ENCODE measurements at places on chromosomes 4 and X.

GRCh38 chrX:11212741-11213140, 80.5 kb upstream of the AMELX start:
- no peak for DNase-seq

DNA sequence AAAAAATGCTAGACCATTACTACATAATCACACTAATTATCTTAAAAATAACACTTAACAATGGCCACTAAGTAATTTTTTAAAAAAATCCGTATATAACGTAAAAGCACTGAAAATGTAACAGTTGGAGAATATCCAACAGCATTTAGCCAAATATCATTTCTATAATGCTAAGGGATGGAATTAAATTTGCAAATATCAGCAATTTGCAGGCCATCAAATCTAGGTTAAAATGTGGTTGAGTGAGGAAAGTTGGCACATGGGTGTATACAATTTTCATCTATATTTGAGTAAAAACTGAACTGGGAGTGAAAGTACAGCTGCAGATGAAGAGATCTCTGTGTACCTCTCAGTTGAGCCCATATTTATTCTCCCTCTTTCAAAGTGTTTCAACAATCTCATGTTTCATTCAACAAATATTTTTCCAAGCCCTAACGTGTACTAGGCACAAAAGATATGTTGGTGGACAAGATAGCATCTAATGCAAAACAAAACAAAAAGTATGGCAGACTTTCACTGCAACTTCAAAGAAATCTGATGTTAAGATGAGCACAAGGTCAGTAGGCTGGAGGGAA, 63.0 kb downstream of the MBNL3 start:
- no peak for DNase-seq

DNA sequence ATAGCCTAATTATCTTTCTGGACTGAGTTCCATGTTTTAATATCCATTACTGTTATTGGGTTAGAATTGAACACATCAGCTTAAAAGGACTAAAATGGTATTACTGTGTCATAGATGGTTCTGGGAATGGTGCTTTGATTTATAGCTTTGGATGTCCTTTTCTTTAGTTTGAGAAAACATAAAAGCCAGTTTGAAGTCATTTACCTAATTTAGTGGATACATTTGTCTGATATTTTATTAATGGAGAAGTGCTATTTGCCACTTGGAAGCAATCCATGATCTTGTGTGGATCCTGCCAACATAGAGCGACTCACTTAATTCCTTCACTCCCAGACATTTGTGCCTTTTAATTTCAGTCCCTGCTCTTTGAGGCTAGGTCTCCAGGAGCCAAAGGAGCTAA, 212.4 kb upstream of the PACRGL start:
- DNase-seq = no peak

DNA sequence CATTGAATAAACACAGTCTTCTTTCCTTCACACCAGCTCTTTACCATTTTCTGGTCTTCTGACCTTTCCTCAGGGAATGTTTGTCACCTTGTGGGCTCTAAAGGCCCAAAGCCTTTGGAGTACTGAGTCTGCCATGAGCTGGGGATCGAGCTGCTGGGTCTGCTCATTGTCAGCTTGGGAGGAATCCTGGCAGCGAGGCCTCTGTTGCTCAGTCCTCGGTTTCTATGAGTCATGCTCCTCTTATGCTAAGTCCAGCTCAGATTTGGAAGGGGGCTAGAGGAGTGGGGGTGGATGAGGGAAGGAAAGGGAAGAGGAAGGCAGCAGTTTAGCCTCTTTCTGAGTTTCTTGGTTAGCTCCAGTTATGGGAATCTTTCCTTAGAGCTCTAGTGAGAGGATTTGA, 31.1 kb downstream of the NHSL2 start:
- DNase-seq = no peak

DNA sequence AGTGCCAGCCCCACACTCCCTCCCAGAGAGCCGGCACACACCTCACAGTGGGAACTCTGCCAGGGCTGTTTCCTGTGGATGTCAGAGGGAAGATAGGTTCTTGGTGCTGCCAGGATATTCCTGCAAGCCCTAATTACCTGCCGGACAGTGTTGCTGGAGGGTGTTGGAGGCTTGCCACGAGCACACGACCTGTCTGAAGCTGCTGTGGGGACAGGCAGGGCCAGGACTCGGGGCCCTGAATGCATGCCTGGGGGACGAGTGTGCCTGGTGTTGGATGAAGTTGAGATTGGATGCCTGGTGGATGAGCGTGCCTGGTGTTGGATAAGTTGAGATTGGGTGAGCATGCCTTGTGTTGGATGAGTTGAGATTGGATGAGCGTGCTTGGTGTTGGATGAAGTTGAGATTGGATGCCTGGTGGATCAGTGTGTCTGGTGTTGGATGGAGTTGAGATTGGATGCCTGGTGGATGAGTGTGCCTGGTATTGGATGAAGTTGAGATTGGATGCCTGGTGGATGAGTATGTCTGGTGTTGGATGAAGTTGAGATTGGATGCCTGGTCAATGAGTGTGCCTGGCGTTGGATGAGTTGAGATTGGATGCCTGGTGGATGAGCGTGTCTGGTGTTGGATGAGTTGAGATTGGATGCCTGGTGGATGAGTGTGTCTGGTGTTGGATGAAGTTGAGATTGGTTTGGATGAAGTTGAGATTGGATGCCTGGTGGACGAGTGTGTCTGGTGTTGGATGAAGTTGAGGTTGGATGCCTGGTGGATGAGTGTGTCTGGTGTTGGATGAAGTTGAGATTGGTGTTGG, 23.2 kb upstream of the UVSSA start:
- DNase-seq = no peak

GRCh38 chr4:8585186-8585585, 5.0 kb downstream of the GPR78 start:
- DNase-seq = no peak

DNA sequence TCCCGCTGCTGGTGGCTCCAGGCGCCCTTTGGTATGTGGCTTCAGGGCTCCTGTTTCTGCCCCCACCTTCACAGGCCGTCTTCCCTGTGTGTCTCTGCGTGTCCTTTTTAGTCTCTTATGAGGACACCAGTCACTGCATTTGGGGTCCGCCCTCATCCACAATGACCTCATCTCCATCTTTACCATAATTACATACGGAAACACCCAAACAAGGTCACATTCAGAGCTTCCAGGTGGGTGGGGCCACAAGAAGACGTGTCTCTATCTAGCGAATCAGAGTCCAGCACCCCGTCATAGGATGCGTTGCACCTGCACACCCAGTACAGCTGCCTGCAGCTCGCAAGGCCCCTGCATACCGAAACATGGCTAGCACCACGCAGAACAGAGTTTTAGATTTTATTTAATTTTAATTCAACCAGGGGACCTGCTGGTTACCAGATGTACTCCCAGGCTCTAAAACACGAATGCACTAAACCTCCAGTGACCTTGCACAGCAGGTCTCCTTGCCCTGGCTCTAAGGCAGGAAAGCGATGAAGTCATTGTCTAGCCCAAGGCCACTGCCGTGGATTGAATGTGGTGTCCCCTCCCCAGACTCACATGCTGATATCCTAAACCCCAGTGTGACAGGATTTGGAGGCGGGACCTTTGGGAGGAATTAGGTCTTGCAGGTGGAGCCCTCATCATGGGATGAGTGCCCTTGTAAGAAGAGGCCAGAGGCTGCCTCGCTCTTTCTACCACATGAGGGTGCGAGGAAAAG, 30.3 kb downstream of the ABLIM2 start:
- no peak for DNase-seq

DNA sequence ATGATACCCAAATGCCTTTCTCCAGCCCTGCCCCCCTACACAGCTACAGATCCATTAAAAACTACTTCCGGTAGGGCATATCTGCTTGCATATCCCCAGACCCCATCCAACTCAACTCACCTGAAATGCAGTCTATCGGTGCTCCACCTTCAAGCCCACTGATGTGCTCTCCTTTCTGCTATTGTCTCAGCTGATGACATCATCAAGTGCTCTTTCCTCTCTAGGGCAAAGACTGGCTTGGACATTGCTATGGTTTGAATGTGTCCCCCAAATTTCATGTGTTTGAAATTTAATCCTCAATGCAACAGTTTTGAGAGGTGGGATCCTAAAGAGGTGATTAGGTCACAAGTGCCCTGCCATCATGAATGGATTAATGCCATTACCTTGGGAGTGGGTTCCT, 212.4 kb downstream of the RELL1 start:
- DNase-seq = no peak

DNA sequence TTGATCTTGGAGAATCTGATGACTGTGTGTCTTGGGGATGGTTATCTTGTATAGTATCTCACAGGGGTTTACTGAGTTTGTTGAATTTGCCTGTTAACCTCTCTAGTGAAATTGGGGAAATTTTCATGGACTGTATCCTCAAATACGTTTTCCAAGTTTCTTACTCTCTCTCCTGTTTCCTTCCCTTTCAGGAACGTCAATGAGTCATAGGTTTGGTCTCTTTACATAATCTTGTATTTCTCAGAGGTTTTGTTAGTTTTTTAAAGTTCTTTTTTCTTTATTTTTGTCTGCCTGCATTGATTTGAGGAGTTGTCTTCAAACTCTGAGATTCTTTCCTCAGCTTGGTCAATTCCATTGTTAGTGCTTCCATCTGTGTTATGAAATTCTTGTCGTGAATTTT, 227.7 kb upstream of the GPRIN3 start:
- DNase-seq = no peak

GRCh38 chrX:10971759-10972158, 139.4 kb upstream of the HCCS start:
- no peak for DNase-seq

GRCh38 chrX:107715331-107716117, 60.1 kb downstream of the TSC22D3 start:
- peak; percentile 3 for DNase-seq

DNA sequence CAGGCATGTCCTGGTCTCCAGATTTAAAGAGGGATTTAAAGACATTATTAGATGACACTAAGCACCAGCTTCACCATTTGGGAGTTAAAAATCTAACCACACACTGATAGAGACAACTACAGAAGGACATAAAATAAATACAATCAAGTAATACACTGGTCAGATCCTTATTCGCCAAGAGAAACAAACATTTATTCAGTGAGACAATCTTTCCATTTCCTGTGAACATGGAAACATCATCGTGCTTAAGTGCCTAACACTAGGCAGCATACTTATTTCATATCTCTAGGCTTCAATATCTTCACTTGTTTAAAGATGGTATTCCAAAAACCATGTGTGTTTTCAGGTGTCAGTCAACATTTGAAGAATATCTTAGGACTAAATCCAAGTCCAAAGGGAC, 103.6 kb downstream of the AREG start:
- no peak for DNase-seq

DNA sequence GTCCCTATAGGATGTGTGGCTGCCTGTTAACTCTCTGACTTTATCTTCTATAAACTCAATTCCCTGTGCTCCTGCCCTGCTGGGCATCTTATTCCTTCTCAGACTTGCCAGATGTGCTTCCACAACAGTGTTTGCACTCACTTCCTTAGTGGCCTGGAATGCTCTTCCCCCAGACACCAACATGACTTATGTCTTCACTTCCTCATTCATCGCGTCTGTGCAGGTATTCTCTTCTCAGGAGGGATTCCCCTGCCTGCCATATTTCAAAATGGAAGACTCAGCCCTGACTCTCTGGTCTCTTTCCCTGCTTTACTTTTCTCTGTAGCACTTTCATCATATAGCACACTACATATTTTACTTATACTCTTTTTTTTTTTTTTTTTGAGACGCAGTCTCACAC, 344.0 kb downstream of the CENPC start:
- DNase-seq = no peak

GRCh38 chrX:37786624-37787422, 7.0 kb downstream of the CYBB start:
- no peak for DNase-seq
